ENCODE measurements at places on chromosomes 1 and 21.
A peak's percentile ranks its signal among the peaks of the same experiment; 100 is the strongest.

DNA sequence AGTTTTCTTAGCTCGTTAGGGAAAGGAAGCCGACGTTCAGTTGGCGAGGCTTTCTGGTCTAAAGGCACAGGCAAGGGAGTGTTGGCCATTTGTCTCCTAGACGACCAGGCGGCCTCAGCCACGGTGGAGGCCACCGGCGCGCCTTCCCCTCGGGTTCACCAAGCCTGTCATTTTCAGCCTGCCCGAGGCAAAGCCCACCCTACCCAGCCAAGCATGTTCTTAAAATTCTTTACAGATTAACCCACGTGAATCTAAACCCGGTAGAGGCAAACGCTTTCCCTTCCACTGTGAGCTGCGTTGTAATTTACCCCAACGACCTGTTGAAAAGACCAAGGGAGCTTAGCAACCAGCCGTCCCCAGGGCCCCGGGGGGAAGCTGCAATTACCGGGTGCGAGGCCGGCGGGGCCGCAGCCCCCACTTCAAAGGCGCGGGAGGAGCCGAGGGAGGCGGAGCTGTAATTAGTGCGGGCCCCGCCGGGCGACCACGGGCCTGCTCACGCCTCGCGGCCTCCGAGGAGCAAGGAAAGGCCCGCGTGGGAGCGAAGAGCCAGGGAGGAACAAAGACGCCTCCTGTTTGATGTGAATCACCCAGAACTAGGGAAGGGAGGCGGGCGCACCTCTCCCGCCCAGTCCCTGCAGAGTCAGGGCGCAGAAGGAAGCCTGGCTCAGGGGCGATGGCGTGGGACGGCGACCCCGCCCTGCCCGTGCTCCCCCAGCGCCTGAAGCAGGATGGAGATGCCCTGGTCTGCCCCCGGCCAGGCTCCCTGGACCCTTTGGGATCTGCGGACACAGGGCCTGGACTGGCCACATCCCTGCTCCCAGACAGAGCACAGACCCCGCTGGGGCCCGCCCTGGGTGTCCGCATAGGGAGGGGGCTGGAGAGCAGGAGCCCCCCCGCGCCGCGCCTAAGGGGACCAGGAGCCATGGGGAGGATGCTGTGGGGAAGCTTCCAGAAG is 12.1 kb upstream of the TSPEAR start:
- peak overlapping the region; percentile 83 for H3K27ac ChIP-seq
- H3K36me3 ChIP-seq: no peaks in the 10 kb centered on the region
- peak overlapping the region; percentile 74 for H3K4me3 ChIP-seq
- peak; percentile 68 for DNase-seq

DNA sequence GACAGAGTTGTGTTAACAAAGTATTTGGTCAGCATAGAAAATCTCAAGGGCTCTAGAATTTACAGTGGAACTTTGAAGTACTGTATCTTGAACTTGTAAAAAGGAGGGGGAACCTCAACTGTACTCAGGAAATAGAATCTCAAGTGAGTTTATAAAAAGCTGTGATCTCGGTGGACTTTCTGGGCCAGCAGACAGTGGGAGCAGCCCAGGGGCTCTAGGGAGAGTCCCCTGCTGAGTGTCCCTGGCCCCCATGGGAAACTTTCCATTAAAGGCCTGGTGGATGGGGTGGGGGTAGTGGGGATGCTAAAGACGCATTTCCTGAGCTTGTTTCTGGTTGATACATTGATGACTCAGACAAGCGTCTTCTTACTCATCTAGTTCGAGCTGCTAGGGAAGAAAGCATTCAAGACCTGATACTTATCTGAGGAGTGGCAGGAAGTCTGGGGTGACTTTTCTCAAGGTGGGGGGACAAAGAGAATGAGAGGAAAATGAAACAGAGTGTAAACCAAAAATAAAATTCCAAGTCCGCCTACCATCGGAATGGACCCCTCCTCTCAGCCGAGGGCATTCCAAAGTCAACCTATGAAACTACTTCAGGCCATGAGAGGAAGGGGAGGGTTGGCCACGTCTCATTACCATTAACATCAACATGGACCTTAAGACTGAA is 65.5 kb downstream of the NID1 start:
- no peaks in the 10 kb centered on the region for H3K27me3 ChIP-seq
- no peak for DNase-seq
- peaks cover 9% of the 10 kb centered on the region for H3K36me3 ChIP-seq
- H3K4me1 ChIP-seq: peaks cover 4% of the 10 kb centered on the region
- peak overlapping the region; percentile 46 for H3K27ac ChIP-seq

- H3K27me3 ChIP-seq: no peaks in the 10 kb centered on the region
- no peak for DNase-seq
- H3K4me1 ChIP-seq: peaks cover 17% of the 10 kb centered on the region
- H3K4me3 ChIP-seq: no peak overlapping the region
Measured at GRCh38 chr1:52672946-52673345, 25.2 kb downstream of the COA7 start.

GRCh38 chr1:6040861-6041415 is 4.8 kb upstream of the KCNAB2 start:
- no peak overlapping the region for H3K4me3 ChIP-seq
- no peak for DNase-seq
- no peak overlapping the region for H3K27ac ChIP-seq
- H3K36me3 ChIP-seq: no peaks in the 10 kb centered on the region
- peaks cover 16% of the 10 kb centered on the region for H3K27me3 ChIP-seq
- H3K4me1 ChIP-seq: peaks cover 4% of the 10 kb centered on the region

GRCh38 chr1:59498640-59499039 is 201.7 kb downstream of the FGGY start:
- DNase-seq: no peak
- H3K27me3 ChIP-seq: no peaks in the 10 kb centered on the region
- peaks cover 28% of the 10 kb centered on the region for H3K4me1 ChIP-seq
- no peaks in the 10 kb centered on the region for H3K36me3 ChIP-seq

DNA sequence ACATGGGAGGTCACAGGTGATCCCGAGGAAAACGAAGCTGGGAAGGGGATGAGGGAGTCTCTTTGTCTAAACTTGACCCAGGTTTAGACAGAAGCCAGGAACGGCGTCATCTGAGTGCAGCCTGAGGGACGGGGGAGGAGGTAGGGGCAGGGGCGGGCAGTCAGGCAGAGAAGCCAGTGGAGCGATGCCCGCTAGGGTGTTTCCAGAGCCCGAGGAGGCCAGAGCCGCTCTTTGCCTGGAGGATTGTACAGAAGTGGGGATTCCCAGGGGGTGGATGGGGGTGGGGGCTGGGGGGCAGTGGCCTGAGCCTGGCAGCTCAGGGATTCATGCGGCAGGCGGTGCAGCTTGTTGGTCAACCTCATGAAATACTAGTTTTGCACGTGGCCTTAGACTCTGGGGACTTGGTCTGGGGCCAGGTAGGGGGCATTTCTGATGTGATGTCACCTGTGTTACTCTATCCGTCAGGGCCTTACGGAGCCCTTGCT is 58.4 kb downstream of the VPS26C start:
- no peak overlapping the region for H3K27ac ChIP-seq
- no peaks in the 10 kb centered on the region for H3K27me3 ChIP-seq
- peaks cover 20% of the 10 kb centered on the region for H3K36me3 ChIP-seq

- DNase-seq: no peak
- no peak overlapping the region for H3K27ac ChIP-seq
- no peak overlapping the region for H3K4me3 ChIP-seq
- H3K27me3 ChIP-seq: peaks cover 16% of the 10 kb centered on the region
Measured at GRCh38 chr1:33661811-33662454, 189.5 kb downstream of the ZSCAN20 start.

DNA sequence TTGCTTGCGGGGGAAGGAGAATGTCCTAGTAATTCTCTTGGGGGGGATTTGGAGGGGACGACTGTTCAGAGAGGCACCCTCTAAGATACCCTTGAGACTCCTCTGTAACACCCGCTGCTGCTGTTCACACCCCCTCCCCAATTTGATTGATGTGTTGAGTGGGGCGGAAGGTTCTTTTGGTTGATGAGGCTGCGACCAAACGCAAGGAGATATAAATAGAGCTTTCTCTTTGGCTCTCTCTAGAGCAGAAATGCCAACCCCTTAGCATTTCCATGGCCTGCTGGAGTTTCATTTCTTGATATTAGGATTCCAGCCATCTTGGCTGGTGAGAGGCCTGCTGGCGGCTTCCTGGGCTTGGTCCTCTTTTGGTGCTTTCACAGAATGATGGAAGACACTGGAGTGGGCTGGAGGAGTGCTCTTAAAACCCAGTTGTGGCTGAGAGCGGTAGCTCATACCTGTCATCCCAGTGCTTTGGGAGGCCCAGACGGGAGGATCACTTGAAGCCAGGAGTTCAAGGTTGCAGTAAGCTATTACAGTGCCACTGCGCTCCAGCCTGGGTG is 2.0 kb downstream of the PIK3CD start:
- no peaks in the 10 kb centered on the region for H3K36me3 ChIP-seq
- peaks cover 69% of the 10 kb centered on the region for H3K27me3 ChIP-seq
- no peak for DNase-seq
- H3K27ac ChIP-seq: no peak overlapping the region
- peaks cover 4% of the 10 kb centered on the region for H3K4me1 ChIP-seq

DNA sequence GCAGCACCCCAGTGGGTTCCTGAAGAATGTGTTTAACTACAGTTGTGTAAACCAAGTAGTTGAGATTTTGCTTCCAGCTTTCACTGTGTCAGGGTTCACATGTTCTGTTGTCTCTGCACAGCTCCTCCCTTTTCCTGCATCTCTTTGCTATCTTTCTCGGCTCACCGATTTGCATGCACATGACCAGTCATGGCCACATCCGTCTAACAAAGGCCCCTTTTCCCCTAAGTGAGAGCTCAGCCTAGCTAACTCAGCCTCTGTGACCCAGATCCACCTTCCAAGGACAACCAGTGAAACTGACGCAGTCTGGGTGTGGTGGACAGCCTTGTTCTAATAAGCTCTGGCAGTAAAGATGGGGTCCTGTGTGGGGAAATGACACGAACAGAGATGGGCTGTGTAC is 101.1 kb downstream of the ZP4 start:
- H3K36me3 ChIP-seq: no peaks in the 10 kb centered on the region
- no peaks in the 10 kb centered on the region for H3K4me1 ChIP-seq
- no peak overlapping the region for H3K4me3 ChIP-seq
- DNase-seq: no peak

DNA sequence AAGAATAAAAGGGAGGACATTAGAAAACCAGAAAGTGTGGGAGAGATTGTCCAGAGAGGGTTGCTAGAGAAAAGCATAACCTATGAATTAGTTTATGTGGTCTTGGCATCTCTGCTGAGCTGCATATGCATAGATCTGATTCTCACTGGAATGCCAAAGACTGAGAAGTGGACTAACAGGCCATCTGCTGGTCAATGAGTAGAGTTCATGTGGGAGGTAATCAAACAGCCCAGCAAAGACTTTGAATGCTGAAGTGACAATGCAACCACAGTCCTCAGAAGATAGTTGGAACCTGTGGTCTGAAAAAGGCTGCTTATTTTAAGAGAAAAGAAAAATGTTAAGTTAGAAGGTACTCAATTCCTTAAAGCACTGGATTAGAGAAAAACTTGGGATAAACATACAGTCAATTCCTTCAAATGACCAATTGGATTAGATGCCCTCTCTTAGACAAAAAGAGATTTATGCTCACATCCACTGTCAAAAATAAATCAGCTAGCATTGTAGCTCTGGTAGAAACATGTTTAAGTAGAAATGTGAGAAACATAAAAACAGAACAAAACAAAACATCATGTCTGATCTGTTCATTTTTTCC is 382.8 kb downstream of the AMY1C start:
- no peak for DNase-seq
- H3K4me1 ChIP-seq: no peaks in the 10 kb centered on the region
- H3K27ac ChIP-seq: no peak overlapping the region
- no peaks in the 10 kb centered on the region for H3K36me3 ChIP-seq
- peaks cover 5% of the 10 kb centered on the region for H3K27me3 ChIP-seq

- H3K36me3 ChIP-seq: no peaks in the 10 kb centered on the region
- peaks cover 12% of the 10 kb centered on the region for H3K4me1 ChIP-seq
- H3K4me3 ChIP-seq: peak overlapping the region; percentile 89
- peaks cover 60% of the 10 kb centered on the region for H3K27me3 ChIP-seq
- DNase-seq: peak; percentile 71
Measured at GRCh38 chr1:45205011-45205909, 1.1 kb downstream of the ZSWIM5 start.

DNA sequence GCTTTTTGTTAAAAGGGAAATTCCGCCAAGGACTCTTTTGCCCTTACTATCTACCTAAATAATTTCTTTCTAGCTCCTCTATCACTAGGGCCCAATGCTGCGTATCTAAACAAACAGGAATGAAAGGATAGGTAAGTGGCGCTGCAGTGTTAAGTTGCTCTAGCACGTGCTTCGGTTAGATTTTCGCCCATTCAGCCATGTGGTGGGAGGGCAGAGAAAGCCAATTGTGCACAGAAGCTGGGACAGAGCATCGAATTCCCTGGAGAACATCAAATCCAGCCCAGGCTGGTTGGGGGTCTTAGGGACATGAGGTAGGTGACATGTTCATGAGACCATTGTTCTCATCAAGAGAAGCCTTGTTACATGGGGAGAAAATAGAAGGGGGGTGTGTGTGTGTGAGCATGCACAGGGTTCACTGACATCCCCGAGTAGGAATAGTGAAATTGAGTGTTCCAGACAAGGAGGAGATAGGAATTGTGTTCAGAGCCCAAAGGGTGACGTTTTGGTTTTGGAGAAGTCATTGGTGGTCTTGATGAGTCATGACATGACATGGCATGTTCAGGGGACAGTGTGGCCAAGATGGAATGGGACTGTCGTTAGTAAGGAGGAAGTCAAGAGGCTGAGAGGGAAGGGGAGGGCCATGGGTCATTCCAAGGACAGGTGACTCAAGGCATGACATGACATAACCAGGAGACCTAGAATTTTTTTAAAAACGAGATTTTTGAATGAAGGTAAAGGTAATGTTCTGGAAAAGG is 107.1 kb downstream of the TLR5 start:
- H3K27me3 ChIP-seq: peaks cover 27% of the 10 kb centered on the region
- DNase-seq: no peak
- H3K4me3 ChIP-seq: no peak overlapping the region
- H3K4me1 ChIP-seq: peaks cover 17% of the 10 kb centered on the region

GRCh38 chr1:93353286-93353685 is 7.6 kb downstream of the DR1 start:
- H3K27me3 ChIP-seq: no peaks in the 10 kb centered on the region
- H3K27ac ChIP-seq: no peak overlapping the region
- H3K4me1 ChIP-seq: peaks cover 13% of the 10 kb centered on the region
- DNase-seq: no peak
- H3K36me3 ChIP-seq: peaks cover 21% of the 10 kb centered on the region
- no peak overlapping the region for H3K4me3 ChIP-seq

- H3K27ac ChIP-seq: no peak overlapping the region
- H3K4me1 ChIP-seq: peaks cover 13% of the 10 kb centered on the region
- no peak overlapping the region for H3K4me3 ChIP-seq
- H3K27me3 ChIP-seq: no peaks in the 10 kb centered on the region
Measured at GRCh38 chr1:225689882-225690459, 37.0 kb upstream of the ENAH start.

DNA sequence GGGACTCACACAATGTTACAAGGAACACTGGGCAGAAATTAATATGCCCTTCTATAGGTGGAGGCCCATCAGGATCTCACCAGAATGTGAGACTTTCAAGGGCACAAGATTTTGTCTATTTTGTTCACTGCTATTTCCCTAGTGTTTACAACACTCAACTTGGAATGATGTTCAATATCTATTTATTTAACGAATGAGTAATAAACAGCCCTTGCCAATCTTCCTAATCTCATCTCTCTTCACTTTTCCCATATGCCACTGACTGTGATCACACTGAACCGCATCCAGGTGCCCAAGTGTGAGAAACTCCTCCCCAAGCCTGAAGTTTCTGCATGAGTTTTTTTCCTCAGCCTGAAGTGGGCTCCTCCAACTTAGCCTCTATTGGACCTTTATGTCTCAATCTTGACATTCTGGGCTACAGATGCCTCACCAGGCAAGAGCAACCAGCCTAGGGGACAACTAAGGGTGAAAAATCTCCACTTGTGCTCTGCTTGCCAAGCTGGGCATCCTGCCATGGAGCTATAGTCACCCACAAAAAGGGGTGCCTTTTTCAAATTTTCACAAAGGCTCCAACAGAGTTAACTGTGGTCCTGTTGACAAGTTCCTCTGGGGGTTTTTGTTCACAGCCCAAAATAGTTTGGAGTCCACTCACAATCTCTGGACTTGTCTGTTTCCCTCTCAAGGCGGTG is 105.6 kb downstream of the PLPP3 start:
- peaks cover 29% of the 10 kb centered on the region for H3K4me1 ChIP-seq
- peaks cover 3% of the 10 kb centered on the region for H3K36me3 ChIP-seq
- no peak overlapping the region for H3K27ac ChIP-seq

All from type B pancreatic cell (in vitro differentiated cells).